ENCODE measurements at places on chromosomes 4 and X.

GRCh38 chrX:568311-568710 lies 62.3 kb upstream of the SHOX start:
- DNase-seq, result no peak

- DNase-seq, result no peak
These were observed 560 bp upstream of the TMSB4X start for GRCh38 chrX:12974305-12974795.

DNA sequence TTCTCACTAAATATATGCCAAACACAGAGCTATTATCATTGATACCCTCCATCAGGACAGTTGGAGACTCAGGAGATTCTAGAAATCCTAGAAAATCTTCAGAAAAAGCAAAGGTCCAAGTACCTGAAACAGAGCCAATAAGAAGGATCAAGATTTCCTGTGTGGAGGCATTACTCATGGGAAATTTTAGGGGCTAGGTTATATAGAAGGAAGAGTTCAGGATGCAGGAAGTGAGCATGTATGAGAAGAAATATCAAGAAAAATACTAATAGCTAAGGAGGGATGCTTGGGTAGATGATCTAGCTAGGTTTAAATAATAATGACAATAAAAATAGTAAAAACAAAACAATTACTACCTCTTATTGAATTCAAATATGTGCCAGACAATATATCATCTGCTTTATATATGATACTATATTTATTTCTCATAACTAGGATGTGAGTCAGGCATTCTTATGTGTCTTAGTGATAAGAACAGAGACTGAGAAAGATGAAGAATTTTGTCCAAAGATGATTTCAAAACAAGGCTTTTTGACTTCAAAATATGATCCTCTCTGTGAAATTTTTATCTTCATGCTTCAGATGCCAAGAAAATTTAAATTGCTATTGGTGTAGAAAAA lies 66.4 kb upstream of the HHIP start:
- no peak for DNase-seq

- no peak for DNase-seq
These were observed 6.3 kb downstream of the TMEM31 start for GRCh38 chrX:103716962-103717361.

DNA sequence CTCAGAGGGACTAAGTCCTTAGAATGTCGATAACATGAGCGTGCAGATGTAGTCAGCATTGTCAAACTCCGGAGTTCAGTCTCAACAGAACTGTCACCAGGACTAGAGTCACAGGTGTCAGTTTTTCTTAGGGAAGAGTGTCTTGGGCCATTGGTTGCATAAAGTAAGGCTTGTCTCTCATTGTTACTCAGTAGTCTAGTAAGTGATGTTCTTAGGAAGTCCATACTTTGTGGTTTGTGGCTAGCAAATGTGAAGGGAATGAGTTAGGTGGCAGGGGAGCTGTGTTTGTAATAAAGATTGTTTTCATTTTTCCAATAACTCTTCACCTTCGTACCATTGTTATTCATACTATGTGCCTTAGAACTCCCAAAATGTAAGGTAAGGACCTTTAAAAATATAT lies 119.6 kb downstream of the AFF2 start:
- no peak for DNase-seq

- no peak for DNase-seq
These were observed 21.6 kb upstream of the WDR17 start for GRCh38 chr4:176043838-176044588.

GRCh38 chr4:128728190-128728589 lies 81.3 kb upstream of the JADE1 start:
- DNase-seq, result no peak

- no peak for DNase-seq
These were observed 62.6 kb downstream of the ARHGEF6 start for GRCh38 chrX:136718091-136718490.

GRCh38 chrX:31058284-31058683 lies 13.6 kb downstream of the FTHL17 start:
- DNase-seq, result no peak

DNA sequence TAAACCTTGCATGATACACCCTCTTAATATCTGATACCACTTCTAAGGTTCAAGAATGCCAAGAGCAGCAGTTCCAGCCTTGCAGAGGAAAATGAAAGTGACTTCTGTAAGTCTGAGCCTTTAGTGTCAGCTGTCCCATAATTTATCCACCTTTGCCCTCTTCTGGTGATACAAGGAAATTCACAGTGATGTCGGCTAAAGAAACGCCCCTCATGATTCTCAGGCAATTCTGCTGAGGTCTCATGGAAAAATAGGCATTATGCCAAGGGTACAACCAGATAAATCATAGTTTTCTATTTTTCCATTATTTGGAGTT lies 172.2 kb upstream of the CXCL13 start:
- DNase-seq, result no peak

DNA sequence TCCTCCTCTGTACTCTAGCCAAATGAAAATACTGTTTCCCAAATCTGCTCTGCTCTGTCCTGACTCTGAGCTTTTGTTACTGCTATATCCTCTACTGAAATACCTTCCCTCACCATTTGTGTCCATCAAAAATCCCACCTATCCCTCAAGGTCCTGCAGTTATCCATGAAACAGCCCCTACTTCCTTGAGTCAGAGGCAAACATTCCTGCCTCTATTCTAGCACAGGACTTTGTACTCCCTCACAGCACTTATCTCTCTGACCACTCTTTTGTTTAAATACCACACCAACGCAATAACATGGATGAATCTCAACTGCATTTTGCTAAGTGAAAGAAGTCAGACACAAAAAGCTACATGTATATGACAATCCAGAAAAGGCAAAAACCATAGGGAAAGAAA lies 10.5 kb upstream of the RNF128 start:
- no peak for DNase-seq

DNA sequence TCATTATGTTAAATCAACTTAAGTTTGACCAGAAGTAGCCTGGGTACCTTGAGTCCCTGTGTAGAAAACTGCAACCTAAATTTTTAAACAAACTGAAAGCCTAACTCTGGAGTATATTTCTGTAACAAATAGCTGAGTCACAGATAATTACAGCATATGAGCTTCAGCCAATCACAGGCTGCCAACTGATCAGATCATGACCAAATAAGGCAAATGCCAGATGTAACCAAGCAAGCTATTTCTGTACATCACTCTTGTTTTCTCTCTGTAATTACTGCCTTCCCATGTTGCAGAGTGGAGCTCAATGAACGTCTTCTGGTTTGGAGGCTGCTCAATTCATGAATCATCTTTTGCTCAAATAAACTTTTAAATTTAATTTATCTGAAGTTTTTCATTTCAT lies 980.9 kb upstream of the DIAPH2 start:
- no peak for DNase-seq

DNA sequence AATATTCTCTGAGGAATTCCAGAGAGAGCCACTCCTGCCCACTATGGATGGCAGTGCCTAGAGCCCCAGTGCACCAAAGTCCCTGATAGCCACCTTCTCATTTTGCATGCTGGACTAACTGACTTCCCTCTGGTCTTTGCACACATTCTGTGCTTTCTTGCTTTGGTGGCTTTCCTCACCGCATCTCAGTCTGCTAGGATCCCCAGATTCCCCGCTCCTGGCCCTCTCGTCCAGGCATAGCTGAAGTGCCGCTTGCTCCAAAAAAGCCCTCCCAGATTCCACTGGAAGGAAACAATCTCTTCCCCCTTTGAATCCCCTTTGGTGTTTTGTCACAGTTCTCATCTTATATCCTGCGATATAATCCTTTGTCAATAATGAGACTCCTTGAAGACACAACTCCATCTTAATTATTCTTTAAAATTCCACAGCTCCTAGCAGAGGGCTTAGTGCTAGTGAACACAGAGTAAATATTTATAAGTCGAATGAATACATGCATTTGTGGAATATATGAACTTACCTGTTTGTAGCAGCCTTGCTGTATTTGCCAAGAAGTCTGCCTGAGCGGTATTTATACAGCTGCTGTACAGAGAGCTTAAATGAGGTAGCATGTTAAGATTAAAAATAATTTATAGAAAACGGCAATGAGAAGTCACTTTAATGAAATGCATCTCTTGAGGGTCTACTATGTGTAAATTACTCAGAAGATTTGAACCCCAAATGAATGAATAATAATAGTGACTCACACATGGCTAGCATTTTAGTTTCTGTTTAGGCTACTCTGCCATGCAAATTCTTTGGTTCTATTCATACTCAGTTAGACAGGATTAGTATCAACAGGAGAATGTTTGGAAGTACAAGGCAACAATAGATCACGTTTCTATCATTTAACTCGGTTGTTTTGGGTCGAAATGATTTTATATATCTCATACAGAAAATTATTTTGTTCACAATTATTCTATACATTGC lies 421.9 kb upstream of the TENM3 start:
- no peak for DNase-seq

GRCh38 chr4:116387937-116388474 lies 697.4 kb downstream of the TRAM1L1 start:
- no peak for DNase-seq

DNA sequence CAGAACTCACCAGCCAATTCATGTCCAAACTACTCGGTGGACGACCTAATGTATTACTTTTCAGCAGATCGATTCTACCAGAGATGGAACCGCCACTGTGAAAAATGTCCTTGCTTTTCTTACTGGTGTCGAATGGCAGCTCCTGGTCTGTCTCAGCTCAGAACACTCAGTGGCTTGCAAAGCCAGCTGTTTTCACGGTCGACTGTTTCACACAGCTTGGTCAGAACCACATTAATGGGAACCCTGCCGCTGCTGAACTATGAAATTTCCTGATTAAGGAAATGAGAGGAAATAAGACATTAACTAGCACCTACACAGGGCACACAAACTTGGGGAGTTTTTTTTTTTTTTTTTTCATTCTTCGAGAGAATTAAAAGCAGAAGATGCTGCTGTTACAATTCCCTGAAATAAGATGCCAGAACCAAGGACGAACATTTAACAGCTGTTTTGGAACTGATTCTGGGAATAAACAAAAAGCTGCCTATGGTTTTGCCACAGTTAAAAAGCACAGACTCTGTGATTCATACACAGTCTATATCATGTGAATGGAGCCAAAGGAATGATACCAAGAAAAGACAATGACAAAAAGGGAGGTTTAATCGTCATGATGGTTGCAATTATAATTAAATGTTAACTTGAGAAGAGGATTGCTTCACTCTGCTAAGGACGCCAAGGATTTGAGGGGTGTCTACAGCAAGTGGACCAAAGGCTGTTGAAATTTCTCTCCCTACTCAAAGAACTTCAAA lies 31.3 kb downstream of the SUPT20HL2 start:
- DNase-seq, result no peak

DNA sequence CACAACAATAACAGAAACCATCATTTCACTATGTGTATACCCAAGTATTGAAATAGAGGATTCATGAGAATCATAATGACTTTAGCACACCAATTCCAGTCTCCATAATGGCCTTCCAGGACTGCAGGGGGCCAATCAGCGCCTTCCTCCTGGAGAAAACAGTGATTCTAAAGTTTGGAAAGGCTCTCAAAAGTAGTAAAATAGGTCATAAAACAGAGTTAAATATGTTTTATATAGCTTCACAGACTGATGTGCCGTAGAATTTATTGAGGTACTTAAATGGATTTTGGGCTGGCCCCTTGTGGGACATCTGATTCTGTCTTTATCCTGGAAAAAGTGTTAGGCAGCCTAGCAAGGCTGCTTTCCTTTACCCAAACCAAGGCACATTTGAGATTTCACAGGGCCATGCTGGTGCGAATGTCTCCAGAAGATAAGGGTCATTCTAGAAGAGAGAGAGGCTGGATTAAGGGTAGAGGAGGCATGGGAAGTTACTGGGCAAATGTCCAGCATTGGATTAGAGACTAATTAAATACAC lies 543.9 kb downstream of the GALNTL6 start:
- no peak for DNase-seq

DNA sequence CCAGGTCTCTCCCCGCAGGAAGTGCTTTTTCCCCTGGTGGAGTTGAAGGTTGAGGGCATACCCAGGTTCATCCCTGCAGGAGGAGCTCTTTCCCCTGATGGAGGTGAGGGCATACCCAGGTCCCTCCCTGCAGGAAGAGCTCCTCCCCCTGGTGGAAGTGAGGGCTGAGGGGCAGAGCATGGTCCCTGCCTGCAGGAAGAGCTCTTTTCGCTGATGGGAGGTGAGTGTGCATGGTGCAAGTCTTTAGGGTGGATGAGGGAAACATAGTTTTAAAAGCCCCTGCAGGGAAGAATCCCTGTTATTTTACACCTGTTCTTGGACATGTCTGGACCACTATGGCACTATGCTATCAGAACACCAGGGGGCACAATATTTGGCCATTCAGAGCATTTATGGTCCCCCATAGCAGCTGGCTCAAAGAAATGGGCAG lies 43.7 kb upstream of the PUDP start:
- no peak for DNase-seq

GRCh38 chr4:20020056-20020455 lies 231.6 kb upstream of the SLIT2 start:
- no peak for DNase-seq
